ENCODE measurements at places on chromosomes 1 and 21.

DNA sequence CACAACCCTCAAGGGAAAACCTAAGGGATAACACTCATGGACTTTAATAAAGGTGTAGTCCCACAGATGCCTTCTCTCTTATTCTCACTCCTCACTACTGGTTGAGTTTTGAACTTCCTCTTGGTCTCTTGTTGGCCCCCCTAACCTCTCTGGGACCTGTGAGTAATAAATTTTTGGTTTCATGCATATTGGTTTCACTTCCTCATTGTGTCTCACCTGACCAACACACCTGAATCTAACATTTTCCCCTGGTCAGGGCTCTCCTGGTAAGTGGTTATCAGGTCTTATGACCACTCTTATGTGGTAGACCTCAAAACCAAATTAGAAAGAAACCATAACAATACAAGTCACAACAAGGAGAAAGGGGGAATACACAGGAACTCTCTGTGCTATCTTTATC lies 60.5 kb upstream of the PRMT6 start:
- DNase-seq = no peak

GRCh38 chr21:43786300-43786806 lies 3.0 kb upstream of the RRP1 start:
- DNase-seq = no peak

DNA sequence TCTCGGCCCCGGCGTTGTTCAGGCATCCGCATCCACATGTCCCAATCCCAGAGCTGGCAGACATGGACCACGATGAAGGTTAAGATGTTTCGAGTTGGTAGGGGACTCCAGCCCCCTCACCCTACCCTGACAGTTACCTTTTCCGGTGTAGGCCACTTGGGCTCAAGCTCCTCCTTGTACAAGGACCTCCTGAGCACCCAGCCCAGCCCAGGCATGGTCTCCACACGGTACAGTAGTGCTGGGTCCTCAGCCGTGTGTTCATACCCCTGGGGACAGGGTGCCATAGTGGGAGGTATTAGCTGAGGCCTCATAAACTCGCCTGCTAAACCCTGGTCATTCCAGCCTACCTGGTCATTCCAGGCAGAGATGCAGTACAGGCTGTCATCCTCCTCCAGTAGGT lies 6.1 kb downstream of the POMGNT1 start:
- DNase-seq = no peak

DNA sequence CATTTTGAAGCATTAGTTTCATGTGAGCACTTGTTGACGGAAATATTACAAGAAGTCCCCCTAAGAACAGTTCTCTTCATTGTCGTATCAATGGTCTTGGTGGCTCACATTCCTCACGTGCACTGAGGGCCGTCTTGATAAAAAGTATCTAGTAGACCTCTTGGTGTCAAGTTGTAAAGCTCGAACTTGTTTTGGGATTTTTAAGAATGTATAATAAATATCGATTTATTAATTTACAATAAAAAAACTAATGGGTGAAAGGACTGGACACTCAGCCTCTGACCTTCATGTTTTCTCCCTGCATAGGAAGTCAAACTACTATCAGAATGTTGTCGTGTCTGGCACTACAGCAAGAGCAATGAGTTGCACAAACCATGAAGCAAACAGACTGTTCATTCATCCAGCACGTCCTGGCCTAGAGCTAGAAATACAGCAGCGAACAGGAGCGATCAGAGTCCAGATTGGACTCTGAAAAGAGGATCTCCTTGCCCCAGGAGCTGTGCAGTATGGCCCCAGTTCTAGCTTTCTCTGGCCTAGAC lies 319.2 kb downstream of the SMYD3 start:
- DNase-seq = no peak

- DNase-seq = no peak
Measured at GRCh38 chr1:8015809-8016165, 10.3 kb downstream of the ERRFI1 start.

DNA sequence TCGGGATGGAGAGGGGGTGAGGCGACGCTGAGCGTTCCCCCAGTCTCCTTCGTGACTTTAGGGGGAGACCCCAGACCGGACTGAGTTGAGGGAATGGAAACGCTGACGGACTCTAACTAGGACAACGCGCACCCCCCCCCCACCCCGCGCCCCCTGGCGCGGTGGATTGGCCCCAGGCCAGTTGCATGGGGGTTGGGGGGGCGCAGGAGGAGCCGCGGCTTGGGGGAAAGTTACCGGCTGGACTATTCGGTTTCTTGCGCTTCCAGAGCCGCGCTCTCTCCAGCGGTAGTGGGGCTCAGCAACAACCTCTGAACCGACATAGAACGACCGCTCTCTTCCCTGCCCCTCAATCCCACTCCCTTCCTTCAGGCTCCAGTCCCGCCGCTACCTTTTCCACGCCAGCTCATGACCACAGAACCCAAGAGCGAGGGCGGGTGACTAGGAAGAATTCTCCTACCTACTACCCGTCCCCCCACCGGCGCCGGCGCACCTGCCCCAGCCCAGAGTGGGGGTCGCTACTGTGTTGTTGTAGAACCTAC lies 694 bp downstream of the ZBTB7B start:
- DNase-seq = peak; percentile 70

- no peak for DNase-seq
Measured at GRCh38 chr1:31199949-31200348, 39.7 kb downstream of the NKAIN1 start.

DNA sequence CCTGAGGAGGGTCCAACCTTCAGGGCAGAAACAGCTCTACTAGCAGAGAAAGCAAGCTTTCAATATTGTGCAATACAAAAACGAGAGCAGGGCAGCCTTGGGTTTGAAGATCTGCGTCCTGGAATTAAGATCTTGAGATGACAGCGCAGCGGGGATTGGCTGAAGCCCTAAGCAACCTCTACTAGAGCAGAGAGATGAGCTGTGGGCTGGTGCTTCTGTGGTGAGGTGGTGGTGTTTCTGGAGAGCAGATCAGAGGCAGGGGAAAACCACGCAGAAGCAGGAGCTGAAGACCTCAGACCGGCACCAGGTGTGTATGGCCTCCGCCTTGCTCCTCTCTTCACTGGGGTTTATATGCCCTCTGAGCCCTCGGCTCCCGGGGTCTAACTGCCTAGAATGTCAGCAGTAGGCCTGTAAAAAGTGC lies 12.5 kb downstream of the TRAF3IP3 start:
- DNase-seq = peak; percentile 88

- DNase-seq = no peak
Measured at GRCh38 chr1:214664651-214665433, 61.8 kb downstream of the CENPF start.

GRCh38 chr1:24289937-24290595 lies 29.1 kb upstream of the GRHL3 start:
- DNase-seq = no peak

DNA sequence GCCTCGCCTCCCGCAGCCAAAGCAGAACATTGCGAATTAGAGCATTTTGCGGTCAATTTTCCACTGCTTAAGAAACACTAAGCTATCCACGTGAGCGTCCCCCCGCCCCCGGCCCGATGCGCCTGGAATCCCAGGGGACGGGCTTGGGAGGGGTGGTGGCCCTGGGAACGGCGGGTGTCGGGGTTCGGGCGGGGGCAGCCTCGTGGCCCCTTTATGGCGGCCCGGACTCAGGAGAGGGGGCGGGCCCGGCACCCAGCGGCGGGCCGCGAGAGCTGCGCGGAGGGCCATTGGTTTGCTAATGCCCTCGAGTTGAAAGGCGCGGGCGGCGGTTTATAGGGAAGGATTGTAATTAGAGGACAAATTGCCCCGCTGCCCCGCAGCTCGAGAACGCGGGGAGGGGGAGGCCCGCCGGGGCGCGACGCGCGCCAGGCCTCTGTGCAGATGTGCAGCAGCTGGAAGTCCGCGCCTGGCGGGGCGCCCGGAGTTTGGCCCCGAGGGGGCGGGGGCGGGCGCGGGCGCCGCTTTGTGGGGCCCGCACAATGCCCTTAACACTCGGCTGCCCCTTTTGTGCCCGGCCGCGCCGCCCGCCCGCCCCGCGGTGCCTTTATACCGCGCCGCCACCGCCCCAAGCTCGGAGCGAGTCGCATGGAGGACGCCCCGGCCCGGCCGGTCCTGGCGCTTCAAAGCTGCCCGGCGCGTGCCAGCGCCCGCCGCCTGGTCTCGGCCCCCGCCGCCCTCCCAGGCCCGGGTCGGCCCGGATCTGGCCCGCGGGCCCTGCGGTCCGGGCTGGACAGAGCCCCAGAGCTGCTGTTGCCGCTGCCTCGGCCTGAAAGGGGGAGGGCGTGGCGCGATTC lies 1.9 kb upstream of the HES3 start:
- no peak for DNase-seq

- DNase-seq = peak; percentile 76
Measured at GRCh38 chr21:46368533-46369285, 44.8 kb downstream of the PCNT start.

DNA sequence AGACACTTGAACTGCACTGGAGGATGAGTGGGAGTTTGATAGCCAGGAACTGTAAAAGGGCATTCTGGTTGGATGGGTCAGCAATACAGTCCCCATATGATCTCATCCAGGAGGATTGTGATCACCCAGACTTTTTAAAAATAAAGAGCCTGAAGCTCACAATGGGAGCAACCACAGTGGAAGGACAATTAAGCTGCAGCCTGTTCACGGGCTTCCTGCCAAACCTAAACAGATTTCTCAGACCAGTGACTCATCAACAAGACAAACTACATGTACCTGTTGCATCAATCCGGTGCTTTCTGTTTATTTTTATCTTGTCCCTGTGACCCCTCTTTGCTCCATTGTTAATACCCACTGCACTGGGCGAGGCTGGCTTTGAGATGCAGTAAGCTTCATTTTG lies 52.3 kb downstream of the PAPPA2 start:
- DNase-seq = no peak

GRCh38 chr1:44464361-44464760 lies 59.3 kb downstream of the RNF220 start:
- DNase-seq = no peak

DNA sequence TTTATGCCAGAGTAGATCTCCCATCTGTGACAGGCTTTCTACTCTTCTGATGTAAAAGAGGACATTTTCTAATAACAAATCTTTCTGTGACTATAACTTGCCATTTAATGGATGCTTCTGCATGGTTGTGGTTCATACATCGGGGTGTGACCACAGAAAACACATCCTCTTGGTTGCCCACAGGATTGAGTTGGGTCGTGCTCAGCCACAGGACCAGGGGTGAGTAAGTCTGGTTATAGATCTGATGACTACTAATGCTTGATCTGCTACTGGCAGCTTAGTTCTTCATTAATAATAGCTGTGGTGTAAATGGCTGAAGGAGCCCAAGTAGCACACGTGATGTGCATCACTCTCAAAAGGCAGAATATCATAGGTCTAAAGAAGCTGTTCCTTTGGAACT lies 328.2 kb downstream of the RWDD3 start:
- DNase-seq = no peak

DNA sequence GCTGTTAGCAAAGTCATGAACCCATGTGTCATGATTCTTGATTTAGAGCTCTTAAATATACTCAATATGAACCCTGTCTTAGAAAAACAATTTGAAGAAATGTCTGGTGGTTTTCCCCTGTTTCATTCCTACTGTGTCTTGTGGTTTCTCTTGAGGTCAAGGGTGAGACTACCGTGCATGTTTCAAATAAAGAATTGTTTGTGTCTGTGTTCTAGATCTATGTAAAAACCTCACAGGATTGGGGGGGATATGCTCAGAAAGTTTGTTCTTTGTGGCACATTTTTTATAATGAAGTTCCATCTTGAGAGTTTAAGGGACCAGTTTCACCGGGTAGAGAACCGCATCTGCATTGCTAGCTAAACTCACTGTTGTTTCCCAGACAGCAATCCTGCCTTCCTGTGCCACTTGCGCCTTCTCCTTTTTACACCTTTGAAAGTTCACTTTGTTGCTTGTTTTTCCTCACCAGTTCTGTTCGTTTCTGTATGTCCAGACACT lies 30.9 kb upstream of the CACYBP start:
- DNase-seq = peak; percentile 68

GRCh38 chr1:221979444-221980032 lies 237.6 kb upstream of the DUSP10 start:
- DNase-seq = no peak

DNA sequence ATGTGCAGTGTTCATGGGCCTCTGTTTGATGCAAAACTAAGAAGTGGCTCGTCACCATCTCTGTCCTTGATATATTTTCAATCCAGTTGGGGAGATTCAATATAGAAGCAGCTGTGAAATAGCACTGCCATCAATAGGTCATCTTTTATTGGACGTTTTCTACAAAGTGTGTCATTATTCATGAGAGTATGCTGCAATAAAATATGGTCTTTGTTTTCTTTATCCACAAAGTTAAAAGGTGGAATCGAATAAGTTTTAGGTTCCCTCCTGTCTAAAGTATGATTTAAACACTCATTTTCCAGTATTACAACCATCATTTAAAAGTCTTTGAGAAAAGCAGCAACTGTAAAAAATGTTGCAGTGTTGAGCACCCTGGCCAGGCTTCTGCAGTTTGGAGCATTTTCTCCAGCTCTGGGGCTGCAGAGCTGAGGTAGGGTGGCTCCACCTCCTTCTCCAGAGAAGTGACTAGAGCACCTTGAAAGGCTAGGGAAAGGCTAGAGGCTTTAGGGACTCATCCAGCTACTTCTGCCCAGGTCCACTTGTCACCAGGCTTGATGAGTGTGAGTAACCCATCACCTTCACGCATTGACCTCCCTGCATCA lies 56.5 kb upstream of the DNAH14 start:
- no peak for DNase-seq

GRCh38 chr1:55402142-55402541 lies 187.0 kb upstream of the USP24 start:
- no peak for DNase-seq

GRCh38 chr1:161921990-161922389 lies 101.7 kb downstream of the OLFML2B start:
- DNase-seq = no peak

DNA sequence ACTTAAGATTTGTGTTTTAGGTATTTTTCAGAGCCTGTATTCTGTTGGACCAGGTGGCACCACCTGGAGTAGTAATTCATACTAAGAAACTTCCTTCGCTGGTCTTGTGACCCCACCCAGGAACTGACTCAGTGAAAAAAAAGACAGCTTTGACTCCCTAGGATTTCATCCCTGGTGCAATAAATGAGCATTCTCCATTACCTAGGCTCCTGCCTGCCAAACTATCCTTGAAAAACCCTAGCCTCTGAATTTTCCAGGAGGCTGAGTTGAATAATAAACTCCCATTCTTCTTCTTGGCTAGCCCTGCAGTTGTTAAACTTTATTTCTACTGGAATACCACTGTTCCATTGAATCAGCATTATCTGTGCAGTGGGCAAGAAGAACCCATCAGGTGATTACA lies 10.6 kb upstream of the RGS18 start:
- no peak for DNase-seq

DNA sequence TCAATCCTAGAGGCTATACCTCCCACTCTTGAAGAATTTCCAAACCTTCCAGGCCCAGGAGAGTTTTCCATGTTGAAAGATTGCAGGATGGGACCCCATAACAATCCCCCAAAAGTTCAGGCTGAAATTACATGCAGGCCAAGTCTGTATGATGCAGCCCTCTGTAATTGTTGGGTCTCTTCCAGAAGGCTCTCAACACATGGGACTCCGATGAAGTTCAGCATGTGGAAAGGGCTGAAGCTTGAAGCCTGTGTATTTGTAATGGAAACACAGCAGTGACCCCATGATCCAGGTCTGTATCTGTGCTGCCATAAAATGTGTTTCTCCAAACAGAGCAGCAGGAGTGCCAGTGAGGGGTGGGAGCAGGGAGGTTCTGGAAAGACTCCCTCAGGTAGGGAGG lies 202.5 kb upstream of the LYPLAL1 start:
- DNase-seq = no peak

GRCh38 chr1:169563019-169563615 lies 23.2 kb downstream of the F5 start:
- no peak for DNase-seq

- no peak for DNase-seq
Measured at GRCh38 chr1:39321979-39322378, 117.5 kb downstream of the MACF1 start.
